Activated CD8-positive, alpha-beta T cell treated with anti-CD3 and anti-CD28 coated beads for 36 hours (primary cell): ENCODE measurements at places on chromosomes 2 and 18. TPM values are rescaled to one million over a fixed set of nuclear protein-coding genes. Genes with fewer than 3 reads are reported as not detected.

The CD28 gene
- total RNA-seq, result 97.3 TPM

The SGO2 gene
- 58.4 TPM for total RNA-seq

DNA sequence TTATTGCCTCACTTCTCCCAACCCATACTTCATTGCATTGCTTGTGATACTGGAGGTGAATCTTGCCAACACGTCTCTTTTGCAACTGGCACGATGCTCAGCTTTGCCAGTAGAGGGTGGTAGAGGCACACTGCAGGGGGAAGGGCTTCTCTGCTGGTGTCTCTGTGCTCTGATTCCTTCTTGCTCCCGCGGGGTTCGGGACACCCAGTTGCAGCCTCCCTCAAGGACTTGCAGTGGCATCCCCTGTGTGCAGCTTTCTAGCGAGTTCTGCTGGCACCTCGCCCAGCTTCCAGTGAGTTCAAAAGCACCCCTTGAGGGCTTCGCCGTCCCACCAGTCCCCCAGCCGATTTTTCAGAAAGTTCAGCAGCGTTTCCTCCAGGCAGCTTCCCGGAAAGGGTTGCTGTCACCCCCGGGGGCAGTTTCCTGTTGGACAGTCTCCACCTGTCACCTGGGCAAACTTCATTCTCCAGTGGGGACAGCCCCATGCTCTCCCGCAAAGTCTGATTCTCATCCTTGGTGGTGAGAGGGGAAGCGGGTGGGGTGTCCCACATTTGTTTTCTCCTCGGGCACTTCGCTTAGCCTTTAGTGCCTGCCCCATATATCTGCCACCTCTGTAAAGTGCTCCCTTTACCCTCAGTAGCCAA, 35.4 kb upstream of the EN1 start:
- H3K27ac ChIP-seq, result no peak overlapping the region
- H3K4me3 ChIP-seq, result peak overlapping the region; percentile 66
- no peaks in the 10 kb centered on the region for H3K36me3 ChIP-seq
- H3K4me1 ChIP-seq, result peaks cover 18% of the 10 kb centered on the region
- peak; percentile 67 for DNase-seq

DNA sequence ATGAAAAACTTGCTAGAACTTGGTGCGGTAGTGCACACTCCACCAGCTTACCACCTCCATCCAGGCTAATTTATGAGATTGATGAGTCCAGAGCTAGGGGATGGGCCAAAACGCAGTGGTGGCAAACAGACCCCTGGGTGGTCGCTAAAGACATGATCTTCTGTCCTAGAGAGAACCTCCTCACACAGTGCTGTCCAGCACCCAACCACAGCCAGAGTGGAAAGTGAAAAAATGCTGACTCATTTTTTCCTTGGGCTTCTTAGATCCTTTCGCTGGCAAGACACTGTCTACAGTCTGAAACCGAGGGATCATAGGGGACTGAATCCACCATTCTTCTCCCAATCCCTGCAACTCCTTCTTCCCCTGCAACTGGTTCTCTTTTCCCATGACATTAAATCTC, 4.1 kb downstream of the ANTXR1 start:
- no peaks in the 10 kb centered on the region for H3K36me3 ChIP-seq
- no peak overlapping the region for H3K27ac ChIP-seq
- H3K4me1 ChIP-seq, result peaks cover 12% of the 10 kb centered on the region
- DNase-seq, result no peak
- peaks cover 59% of the 10 kb centered on the region for H3K27me3 ChIP-seq

The C1D gene
- total RNA-seq, result 35.0 TPM

GRCh38 chr18:61132031-61132430, 201.2 kb upstream of the CDH20 start:
- H3K27me3 ChIP-seq, result no peaks in the 10 kb centered on the region
- no peaks in the 10 kb centered on the region for H3K36me3 ChIP-seq
- H3K27ac ChIP-seq, result no peak overlapping the region
- no peak for DNase-seq
- no peaks in the 10 kb centered on the region for H3K4me1 ChIP-seq

DNA sequence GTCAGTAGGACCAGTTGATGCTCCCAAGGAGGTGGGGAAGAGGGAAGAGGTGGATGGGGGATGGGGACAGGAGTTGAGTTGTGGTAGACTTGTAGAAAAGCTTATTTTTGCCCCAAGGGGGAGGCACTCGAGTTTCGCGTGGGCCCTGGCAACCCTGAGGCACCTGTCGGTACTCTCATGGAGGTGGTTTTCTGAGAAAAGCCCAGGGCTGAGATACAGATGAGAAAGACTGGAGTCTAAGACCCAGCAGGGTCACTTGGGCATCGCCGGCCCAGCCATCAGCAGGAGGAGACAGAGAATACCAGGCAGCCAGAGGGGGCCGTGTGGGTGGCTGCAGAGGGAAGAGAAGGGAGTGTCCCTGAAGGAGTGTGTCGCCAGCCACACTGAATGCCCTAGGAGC, 57.7 kb upstream of the HPCAL1 start:
- no peaks in the 10 kb centered on the region for H3K36me3 ChIP-seq

- no peak for DNase-seq
- H3K4me3 ChIP-seq, result no peak overlapping the region
These were observed 143.5 kb downstream of the SH3RF3 start for GRCh38 chr2:109272461-109272860.

GRCh38 chr2:195899226-195899625, 169.4 kb downstream of the DNAH7 start:
- no peak overlapping the region for H3K4me3 ChIP-seq
- no peaks in the 10 kb centered on the region for H3K36me3 ChIP-seq
- no peaks in the 10 kb centered on the region for H3K4me1 ChIP-seq

DNA sequence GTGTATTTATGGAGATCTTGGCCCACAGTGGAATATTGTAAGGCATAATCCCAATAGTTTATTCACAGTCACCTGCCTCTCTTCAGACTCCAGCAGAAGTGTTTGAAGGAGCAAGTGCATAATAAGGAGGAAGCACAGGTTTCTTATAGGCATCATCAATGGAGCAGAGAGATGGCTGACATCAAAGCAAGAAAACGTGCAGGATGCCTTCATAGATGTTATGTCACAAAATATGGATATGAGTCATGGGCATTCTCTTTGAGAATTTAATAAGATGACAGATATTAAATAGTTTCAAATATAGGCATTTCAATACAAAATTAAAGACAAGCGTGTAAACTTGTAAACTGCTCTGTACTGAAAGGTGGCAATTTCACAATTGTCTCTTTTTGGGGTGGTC, 4.0 kb upstream of the RND3 start:
- no peaks in the 10 kb centered on the region for H3K36me3 ChIP-seq
- peaks cover 7% of the 10 kb centered on the region for H3K4me1 ChIP-seq
- no peak overlapping the region for H3K4me3 ChIP-seq
- H3K27me3 ChIP-seq, result peaks cover 16% of the 10 kb centered on the region
